Activated CD4-positive, alpha-beta T cell treated with anti-CD3 and anti-CD28 coated beads, Interleukin-2, amount 10 ng/mL, durations not matched to agents 7 days and 5 days (primary cell): ENCODE measurements at places on chromosomes 12 and 14. TPM values are rescaled to one million over a fixed set of nuclear protein-coding genes. Genes with fewer than 3 reads are reported as not detected.

The SLC38A4 gene
- not detected for total RNA-seq

The TRIAP1 gene
- 31.6 TPM for total RNA-seq

GRCh38 chr12:105072888-105073488 is 11.3 kb downstream of the ALDH1L2 start:
- no peak for DNase-seq

GRCh38 chr14:75025082-75025481 is 22.4 kb downstream of the EIF2B2 start:
- no peak for DNase-seq

DNA sequence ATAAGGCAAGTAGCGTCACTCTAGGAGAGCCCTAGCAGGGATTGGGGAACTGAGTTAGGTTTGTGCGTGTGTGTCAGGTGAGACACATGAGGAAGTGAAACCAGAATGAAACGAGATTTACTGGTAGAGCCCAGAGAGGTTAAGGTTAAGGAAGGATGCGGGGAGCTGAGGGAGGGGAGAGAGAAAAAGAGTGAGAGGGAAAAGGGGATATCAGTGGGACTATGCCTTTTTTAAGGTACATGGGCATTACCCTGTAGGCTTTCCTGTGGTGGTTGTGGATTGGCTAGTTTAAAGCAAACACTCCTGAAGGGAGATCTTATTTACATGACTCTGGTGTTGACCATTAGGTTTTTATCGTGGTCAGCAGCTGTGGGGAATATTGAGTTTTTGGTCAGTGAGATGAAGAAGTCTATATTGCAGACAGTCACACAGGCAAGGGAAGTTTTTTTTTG is 13.9 kb downstream of the ZDHHC17 start:
- DNase-seq = no peak

DNA sequence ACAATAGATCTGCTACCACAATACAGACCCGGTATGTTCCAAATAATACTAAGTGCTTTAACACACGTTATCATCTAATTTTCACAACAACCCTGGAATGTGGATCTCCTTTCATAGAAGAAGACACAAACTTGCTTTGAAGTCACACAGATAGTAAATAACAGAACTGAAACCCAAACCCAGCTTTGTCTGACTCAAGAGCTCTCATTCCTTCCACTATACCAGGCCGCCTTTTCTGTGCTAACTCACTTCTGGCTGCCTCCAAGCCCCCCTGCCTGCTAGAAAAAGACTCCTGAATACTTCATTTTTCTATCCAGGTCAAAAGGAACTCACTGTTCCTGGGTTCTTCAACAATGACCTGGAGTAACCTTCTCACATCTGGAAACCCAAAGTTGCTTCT is 37.8 kb downstream of the PRPF40B start:
- DNase-seq = no peak

DNA sequence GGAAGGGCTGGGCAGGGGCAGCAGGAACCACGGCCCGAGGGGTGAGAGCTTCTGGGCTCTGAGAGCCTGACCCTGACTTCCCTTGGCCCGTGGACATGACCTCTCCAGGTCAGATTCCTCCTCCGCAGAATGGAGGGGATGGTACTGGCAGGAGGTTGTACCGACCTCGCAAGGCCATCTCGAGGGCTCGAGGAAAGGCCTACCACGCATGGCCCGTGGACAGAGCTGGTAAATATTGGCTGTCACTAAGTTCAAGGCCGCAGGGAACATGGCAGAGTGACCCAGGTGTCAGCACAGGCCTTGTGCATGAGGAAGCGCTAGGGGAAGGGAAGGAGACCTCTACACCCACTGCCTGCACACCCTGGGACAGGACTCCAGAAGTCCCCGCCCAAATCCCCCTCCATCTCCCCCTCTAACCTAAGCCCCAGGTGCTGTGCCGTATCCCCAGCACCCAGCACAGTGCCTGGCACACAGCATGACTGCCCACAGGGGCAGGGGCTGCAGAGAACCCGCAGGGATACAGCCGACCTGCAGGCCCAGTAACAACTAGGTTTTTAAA is 54.9 kb upstream of the PPP2R5C start:
- DNase-seq = no peak

GRCh38 chr14:23457587-23458445 is 11.7 kb upstream of the NGDN start:
- DNase-seq = no peak

GRCh38 chr12:66055837-66056319 is 74.7 kb downstream of the LLPH start:
- DNase-seq = no peak

GRCh38 chr12:30926243-30927221 is at the start of gene TSPAN11:
TSS of gene TSPAN11 (plus strand) at chr12:30926748. CDS start at chr12:30953992, 27,244 bp downstream.
- no peak for DNase-seq

- no peak for DNase-seq
Measured at GRCh38 chr12:42446761-42447160, 120.8 kb downstream of the PPHLN1 start.

DNA sequence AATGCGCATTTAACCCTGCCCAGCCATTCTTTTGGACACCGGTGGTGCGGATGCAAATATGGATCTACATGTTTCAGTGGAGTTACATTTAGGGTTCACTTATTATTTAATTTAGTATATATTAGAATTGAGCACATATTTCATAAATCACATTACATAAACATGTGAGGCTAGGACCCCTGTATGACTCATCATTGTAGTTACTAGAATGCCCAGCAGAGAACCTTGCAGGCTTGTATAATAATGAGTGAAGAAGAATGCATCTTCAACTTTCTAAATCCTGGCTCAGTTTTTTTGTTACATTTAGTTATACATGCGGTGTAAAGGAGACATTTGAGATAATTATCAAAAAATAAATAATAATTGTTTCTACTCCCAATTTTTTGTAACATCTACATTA is 369.0 kb downstream of the ATP23 start:
- DNase-seq = no peak
